ENCODE measurements at places on chromosomes 1 and 21. TPM values are rescaled to one million over a fixed set of nuclear protein-coding genes. Genes with fewer than 3 reads are reported as not detected.

DNA sequence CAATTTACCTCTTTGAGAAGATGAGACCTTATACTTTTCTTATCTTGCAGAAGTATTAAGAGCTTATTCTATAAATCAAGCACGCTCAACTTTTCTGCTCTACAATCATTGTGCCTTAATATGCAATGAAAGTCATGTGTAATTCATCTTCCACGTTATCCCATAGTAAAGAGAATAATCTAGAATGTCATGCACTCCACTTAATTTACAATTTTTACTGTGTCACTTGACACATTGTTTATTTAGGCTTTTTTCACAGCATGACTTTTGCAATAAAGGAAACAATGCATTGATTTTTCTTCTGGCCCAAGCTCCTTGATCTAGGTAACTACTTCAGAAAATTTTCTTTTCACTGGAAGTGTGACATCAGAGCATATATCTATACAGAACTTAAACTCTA is 290.9 kb downstream of the HHIPL2 start:
- H3K36me3 ChIP-seq: no peaks in the 10 kb centered on the region
- H3K27me3 ChIP-seq: no peaks in the 10 kb centered on the region
- no peak overlapping the region for H3K4me3 ChIP-seq
- peaks cover 4% of the 10 kb centered on the region for H3K4me1 ChIP-seq
- DNase-seq: no peak

- no peak overlapping the region for H3K27ac ChIP-seq
- H3K4me3 ChIP-seq: no peak overlapping the region
- H3K27me3 ChIP-seq: no peaks in the 10 kb centered on the region
- DNase-seq: no peak
- H3K36me3 ChIP-seq: no peaks in the 10 kb centered on the region
Observed at GRCh38 chr1:53562291-53562980, 103.2 kb downstream of the DMRTB1 start.

GRCh38 chr21:45824546-45825215 is 156.9 kb upstream of the COL6A1 start:
- DNase-seq: no peak
- H3K36me3 ChIP-seq: no peaks in the 10 kb centered on the region
- no peaks in the 10 kb centered on the region for H3K27me3 ChIP-seq
- no peak overlapping the region for H3K4me3 ChIP-seq
- H3K4me1 ChIP-seq: no peaks in the 10 kb centered on the region

DNA sequence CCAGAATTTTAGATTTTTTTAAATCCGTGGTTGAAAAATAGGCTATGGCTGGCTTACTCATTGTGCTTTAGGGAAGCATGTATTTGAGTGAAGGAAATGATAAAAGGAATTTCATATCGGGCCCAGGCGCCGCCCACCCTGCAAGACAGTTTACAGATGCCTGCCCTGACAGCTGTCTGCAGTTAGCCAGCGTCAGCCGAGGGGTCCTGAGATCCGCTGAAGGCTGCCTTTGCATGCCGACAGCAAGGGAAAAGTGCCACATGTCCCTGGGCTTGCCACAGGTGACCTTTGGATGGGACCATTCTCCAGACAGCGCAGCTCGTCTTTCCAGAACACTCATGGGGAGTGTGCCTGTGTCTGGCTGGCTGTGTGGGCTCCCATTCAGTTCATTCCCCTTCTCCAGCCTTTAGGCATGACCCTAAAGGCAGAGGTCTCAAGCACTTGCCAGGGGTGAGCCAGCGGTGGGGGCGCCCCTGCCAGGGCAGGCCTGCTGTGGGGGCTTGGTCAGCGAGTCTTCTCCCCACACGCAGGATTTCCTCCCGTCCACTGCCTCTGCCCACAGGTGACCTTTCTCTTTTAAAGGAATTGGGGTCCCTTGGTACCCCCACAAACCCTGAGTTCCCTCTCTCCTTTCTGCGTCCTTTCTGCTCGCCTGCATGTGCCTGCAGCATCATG is 46.1 kb upstream of the TRAPPC10 start:
- H3K27me3 ChIP-seq: no peaks in the 10 kb centered on the region
- DNase-seq: no peak
- H3K4me1 ChIP-seq: no peaks in the 10 kb centered on the region
- no peak overlapping the region for H3K4me3 ChIP-seq

DNA sequence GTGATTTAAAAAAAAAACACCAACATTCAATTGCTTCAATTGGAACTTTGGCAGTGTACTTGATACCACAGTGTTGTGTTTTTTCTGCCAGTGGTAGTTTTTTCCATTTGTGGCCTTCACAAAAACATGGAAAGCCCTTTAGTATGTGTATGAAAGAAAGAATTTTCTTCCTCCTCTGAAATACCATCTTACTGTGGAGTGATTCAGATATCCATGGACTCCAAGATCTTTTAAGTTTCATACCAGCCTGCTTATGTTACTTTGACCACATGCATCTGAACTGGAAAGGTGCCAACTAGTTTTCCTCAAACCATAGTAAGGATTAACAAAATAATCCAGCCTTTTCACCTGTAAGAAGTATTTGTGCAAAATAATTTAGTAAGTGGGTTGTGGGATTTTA is 3.4 kb downstream of the PPP2R5A start:
- H3K36me3 ChIP-seq: no peaks in the 10 kb centered on the region
- H3K4me1 ChIP-seq: peaks cover 29% of the 10 kb centered on the region
- DNase-seq: no peak
- H3K4me3 ChIP-seq: no peak overlapping the region

DNA sequence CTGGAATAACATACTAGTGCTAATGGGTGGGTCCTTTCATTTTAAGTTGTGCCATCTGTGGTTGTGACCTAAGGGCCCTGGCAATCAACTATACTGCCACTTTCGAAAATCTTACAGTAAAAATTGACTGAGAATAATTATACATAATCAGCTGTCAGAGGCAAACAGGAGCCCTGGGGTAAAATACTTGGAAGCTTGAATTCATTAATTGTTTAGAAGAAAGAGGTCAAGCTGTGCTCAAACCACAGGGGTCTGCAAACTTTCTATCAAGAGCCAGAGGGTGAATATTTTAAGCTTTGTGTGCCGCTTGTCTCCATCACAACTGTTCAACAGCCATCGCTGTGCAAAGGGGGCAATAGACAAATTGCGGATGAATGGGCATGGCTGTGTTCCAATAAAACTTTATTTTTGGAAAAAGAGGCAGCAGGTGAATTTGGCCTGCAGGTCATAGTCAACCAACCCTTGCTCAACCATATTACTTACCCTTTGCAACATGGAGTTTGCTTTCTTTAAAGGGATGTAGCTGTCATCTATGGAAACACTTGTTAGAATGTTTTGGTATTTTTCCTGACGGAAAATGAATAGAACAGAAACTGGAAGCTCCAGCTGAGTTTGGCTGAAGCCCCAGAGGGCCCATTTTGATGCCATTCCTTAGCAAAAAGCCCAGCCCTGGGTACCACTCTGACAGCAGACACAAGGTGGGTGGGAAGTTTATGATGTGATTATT is 35.7 kb upstream of the USP1 start:
- no peak overlapping the region for H3K4me3 ChIP-seq
- no peaks in the 10 kb centered on the region for H3K27me3 ChIP-seq
- H3K4me1 ChIP-seq: no peaks in the 10 kb centered on the region

- H3K4me3 ChIP-seq: no peak overlapping the region
- no peaks in the 10 kb centered on the region for H3K27me3 ChIP-seq
- no peak overlapping the region for H3K27ac ChIP-seq
- H3K4me1 ChIP-seq: peaks cover 7% of the 10 kb centered on the region
- DNase-seq: no peak
Observed at GRCh38 chr1:34018285-34018684, 146.7 kb downstream of the CSMD2 start.

- DNase-seq: peak; percentile 82
- no peak overlapping the region for H3K4me3 ChIP-seq
- H3K4me1 ChIP-seq: no peaks in the 10 kb centered on the region
- H3K36me3 ChIP-seq: no peaks in the 10 kb centered on the region
- H3K27me3 ChIP-seq: no peaks in the 10 kb centered on the region
Observed at GRCh38 chr1:16009030-16009460, 5.0 kb downstream of the SRARP start.

CHAF1B gene
- 16.4 TPM for total RNA-seq

Data from Caco-2 (cell line).